Large intestine (tissue), 12 donors: ENCODE measurements at places on chromosomes 5 and 9. TPM values are rescaled to one million over a fixed set of nuclear protein-coding genes. Genes with fewer than 3 reads are reported as not detected.

Gene SLC26A2
- polyA plus RNA-seq: 88.7 TPM

- DNase-seq: no peak
Measured at GRCh38 chr9:27261517-27262211, 35.3 kb downstream of the EQTN start.

Gene LCP2
- polyA plus RNA-seq: 15.6 TPM

Gene GGTA1
- 8.8 TPM for polyA plus RNA-seq

GRCh38 chr5:41794471-41794870 lies 75.8 kb downstream of the OXCT1 start:
- no peak for DNase-seq

Gene SLC2A8
- 58.3 TPM for polyA plus RNA-seq

GRCh38 chr9:112900901-112901300 lies 10.2 kb upstream of the SLC46A2 start:
- no peak for DNase-seq

DNA sequence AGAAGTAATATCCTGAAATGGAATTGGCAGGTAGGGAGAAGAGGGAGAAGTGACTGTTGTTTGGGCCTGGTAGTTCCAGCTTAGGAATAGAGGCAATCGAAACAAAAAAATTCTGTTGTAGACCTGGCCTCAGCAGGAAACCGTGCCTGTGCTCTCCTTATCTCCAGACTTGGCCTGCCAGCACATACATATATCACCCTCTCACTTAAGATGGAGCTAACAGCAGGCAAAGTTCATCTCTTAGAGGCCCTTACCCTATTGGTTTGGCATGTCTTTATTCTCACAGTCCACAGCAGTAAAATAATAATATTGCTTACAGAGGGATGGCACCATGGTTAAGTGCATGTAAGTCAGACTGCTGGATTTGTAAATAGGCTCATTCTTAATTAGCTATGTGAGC lies 19.6 kb upstream of the TNC start:
- peak; percentile 80 for DNase-seq

DNA sequence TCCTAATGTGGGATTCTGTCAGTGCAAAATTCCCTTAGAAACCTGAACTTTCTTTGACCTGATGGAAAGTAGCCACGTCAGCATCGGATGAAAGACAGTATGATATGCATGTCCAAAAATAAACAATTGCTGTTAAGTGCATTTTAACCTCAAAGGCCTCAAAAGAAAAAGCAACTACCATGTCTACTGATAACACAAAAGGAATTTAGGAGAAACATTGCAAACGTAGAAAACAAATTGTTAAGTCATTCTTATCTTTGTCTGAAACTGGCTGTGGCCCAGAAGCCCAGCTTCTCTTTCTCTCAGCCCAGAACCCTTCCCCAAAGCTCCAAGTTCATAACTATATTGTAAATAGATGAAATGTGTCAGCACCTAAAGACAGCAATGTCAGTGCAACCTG lies 11.1 kb upstream of the LHFPL2 start:
- DNase-seq: no peak

Gene SIGMAR1
- 79.9 TPM for polyA plus RNA-seq

GRCh38 chr5:100456615-100457014 lies 78.6 kb upstream of the FAM174A start:
- DNase-seq: no peak

GRCh38 chr5:67221487-67222242 lies 25.1 kb upstream of the CD180 start:
- DNase-seq: no peak

GRCh38 chr9:105023788-105024187 lies 95.8 kb upstream of the ABCA1 start:
- DNase-seq: no peak

Gene LCN2
- 0.93 TPM for polyA plus RNA-seq

- DNase-seq: no peak
Measured at GRCh38 chr9:84163052-84163650, 177.4 kb downstream of the SLC28A3 start.

DNA sequence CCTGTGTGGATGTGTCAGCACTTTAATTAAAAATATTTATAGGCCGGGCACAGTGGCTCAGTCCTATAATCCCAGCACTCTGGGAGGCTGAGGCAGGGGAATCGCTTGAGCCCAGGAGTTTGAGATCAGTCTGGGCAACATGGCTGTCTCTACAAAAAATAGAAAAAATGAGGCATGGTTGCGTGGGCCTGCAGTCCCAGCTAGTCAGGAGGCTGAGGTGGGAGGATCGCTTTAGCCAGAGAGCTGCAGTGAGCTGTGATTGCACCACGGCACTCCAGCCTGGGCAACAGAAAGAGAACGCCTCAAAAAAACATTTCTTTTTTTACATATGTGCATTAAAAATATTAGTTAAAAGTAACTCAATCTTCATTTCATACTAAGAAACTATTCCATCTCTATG lies 6.2 kb downstream of the TBC1D9B start:
- no peak for DNase-seq

Gene FOXD1
- polyA plus RNA-seq: 0.04 TPM

DNA sequence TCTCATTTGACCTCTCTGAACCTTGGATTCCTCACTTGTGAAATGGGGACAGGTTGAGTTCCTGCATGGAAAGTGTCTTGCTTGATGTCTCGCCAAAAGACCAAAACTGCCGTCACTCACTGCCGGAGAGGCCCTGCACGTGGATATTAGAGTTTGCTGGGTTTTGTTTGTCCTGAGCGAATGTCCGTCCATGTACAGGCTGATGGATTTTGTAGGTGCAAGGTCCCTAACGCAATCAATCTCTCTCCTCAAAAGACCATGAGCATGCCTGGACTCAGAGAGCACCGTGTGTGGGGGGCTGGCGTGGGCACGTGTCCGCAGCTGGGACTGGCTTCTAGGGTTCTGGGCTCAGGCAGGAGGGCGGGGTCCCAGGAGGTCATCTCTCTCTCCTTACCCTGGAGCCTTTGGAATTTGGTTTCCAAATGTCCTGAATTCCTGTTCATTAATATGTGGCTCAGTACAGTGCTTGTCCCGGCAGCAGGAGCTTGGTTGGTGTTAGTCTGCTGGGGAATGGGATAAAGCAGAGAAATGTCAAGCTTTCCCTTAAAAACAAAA lies 146.0 kb upstream of the IER5L start:
- DNase-seq: no peak

Gene ADAMTS19
- 4.8 TPM for polyA plus RNA-seq

DNA sequence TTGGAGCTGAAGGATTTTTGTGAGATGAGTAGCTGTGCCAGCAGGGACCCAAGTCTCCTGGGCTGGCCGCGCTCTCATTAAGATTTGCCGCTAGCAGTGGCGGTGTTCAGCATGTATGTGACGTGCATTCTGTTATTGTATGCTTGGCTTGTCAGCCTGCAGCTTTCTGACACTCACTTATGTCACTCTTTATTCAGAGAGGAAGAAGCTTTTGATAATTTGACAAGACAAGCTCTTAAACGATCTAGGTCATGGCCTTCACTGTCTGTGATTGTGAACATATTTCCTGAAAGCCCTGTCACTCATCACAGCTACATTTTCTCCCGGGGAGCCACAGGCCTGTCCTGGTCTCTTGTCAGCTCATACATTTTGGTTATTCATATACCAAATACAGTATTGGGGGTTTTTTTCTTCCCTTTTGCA lies 98.2 kb upstream of the GRHPR start:
- no peak for DNase-seq

DNA sequence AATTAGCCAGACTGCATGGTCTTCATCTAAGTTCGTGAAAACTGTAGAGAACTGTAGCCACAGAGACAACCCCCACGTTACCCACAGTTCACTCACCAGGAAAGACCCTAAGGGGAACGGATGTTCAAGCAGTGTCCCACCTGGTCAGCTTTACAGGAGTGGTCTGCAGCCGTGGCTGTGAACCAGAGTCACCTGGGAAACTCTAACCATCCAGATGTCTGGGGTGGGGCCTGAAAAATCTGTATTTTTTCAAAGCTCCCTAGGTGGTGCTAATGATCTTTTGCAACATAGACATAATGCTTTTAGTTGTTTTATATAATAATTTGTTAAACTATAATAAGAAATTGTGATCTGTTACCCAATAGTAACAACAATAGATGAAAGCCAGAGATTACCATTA lies 47.7 kb upstream of the ANGPTL2 start:
- no peak for DNase-seq

DNA sequence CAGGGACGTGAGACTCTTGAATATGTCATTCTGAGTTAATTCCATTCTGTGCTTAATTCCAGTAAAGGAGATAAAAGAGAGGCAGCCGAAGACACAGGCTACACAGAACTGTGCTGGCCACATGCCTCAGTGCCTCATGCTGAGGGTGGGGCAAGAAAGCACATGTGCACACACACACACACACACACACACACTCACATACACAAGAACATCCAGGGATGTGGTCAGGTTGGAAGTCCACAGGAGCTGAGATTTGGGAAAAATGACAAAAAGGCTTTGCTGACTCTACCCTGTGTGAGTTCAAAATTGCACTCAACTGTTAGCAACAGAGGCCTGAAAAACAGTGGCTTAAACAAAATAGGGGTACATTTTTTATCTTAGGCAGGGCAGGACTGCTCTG lies 40.5 kb downstream of the ALG2 start:
- DNase-seq: no peak

DNA sequence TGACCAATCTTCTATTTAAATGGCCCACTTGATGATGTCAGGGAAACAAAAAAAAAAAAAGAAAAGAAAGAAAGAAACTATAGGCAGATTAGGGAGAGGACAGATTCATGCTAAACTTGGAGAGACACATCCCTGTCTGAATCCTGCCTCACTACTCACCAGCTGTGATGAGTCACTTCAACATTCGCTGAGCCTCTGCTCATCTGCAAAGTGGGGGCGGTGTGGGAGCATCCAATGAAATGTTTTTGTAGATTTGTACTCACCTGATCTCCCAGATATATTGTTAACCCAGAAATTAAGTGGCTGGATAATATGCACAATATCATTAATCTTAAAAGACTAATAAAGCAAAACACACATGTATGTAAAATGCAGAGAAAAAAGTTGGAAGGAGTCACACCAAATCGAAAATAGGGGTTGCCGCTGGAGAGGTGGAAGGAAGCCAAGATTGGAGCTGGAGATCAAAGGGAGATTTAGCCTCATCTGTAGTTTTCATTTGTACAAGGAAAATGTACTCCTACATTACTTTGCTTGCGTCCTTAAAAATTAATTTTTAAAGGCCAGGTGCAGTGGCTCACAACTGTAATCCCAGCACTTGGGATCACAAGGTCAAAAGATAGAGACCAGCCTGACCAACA lies 17.0 kb upstream of the ERGIC1 start:
- no peak for DNase-seq

Gene LTC4S
- polyA plus RNA-seq: 2.9 TPM

GRCh38 chr5:73419465-73420390 lies 28.8 kb downstream of the FOXD1 start:
- DNase-seq: peak; percentile 12

- DNase-seq: no peak
Measured at GRCh38 chr9:124339603-124340146, 75.6 kb downstream of the PSMB7 start.

Gene PRLR
- polyA plus RNA-seq: 56.0 TPM

DNA sequence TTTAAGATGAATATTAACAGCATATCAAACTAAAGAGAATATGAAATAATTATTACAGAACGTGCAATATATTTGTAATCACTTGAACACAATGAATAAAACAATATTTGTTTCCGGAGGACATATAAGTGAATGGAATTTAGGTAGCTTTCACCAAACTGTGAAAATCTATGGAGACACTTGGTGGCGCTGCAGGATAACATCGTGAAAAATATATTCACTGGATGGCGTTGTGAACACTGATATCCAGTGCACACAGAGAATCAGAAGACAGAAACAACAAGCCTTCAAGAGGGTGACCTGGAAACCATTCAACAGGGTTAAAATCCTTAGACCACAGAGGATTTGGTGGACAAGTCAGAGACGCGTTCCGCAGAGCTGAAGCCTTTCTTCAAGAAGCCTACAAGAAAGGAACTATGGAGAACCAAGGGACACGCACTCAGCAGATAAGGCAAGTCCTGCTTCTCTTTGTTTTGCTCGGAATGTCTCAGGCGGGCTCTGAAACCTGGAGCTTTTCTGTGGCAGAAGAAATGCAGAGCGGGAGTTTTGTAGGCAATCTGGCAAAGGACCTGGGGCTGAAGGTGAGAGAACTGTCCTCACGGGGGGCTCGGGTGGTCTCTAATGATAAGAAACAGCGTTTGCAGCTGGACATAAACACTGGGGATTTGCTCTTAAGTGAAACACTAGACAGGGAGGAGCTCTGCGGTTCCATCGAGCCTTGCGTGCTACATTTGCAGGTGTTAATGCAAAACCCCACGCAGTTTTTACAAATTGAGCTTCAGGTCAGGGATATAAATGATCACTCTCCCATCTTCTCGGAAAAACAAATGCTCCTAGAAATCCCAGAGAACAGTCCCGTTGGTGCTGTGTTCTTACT lies at the start of gene PCDHB11:
Gene PCDHB11 (plus strand): TSS at position 269 of the 877 bp plus-strand sequence. CDS start 148 bp downstream, at position 417.
- DNase-seq: no peak

DNA sequence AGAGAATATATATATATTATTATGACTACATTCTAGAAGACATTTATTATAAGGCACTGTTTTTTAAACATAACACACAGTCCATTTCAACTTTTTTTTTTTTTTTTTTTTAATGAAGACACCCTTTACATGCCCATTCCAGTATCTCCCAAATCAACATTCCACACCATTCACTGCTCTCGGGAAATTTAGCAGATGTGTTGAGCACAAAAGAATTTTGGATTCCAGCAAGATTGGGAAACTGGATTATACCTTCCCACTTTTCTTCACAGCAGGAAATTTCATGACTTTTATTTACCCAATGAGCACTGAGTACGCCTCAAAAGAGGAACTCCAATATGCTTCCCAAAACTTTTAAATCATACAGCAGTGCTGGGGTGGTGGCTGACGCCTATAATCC lies 333.6 kb upstream of the DAB2 start:
- DNase-seq: no peak

Gene AGTPBP1
- polyA plus RNA-seq: 12.9 TPM

DNA sequence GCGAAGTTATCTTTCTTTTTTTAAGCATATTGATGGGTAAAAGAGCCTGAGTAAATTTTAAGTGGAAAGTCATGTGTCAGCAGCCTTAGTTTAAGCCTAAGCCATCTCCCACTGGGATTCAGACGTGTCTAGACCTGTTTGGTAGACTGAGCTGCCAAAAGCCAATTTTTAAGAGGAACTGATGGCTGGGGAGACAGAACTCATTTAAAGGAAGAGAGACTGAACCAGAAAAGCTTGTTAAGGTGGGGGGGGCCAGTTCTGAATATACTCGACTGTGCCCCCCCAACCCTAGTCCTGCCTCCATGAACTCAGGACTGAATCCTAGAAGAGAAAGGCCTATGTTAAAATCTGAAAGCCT lies 58.3 kb upstream of the PLPP1 start:
- DNase-seq: no peak

Gene GALNT12
- polyA plus RNA-seq: 45.6 TPM

DNA sequence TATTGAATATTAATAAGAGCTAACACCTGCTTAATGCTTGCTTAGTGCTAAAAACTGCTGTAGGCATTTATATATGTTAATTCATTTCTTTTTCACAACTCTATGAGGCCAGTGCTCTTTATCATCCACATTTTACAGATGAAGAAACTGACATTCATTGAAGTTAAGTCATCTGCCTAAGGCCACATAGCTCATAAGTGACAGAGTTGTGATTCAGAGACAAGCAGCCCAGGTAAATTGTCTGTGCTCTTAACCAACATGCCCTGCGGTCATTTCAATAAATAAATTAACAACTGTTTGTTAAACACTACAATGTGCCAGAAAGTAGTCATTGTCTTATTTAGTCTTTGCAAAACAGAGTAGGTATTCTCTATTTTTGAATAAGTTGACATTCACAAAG lies 1354.4 kb upstream of the C9orf72 start:
- no peak for DNase-seq
